ENCODE measurements at places on chromosomes 1 and 21. TPM values are rescaled to one million over a fixed set of nuclear protein-coding genes. Genes with fewer than 3 reads are reported as not detected.

GRCh38 chr1:31708324-31708723 lies 4.5 kb upstream of the COL16A1 start:
- DNase-seq: no peak
- no peak overlapping the region for H3K27ac ChIP-seq
- H3K27me3 ChIP-seq: no peaks in the 10 kb centered on the region
- H3K4me1 ChIP-seq: peaks cover 14% of the 10 kb centered on the region
- H3K4me3 ChIP-seq: no peak overlapping the region
- no peaks in the 10 kb centered on the region for H3K36me3 ChIP-seq

- H3K27me3 ChIP-seq: no peaks in the 10 kb centered on the region
- no peaks in the 10 kb centered on the region for H3K36me3 ChIP-seq
- no peak overlapping the region for H3K4me3 ChIP-seq
- H3K27ac ChIP-seq: no peak overlapping the region
Measured at GRCh38 chr1:174266991-174267612, 107.8 kb downstream of the RABGAP1L start.

GRCh38 chr1:3482378-3482849 lies 27.9 kb downstream of the ARHGEF16 start:
- no peaks in the 10 kb centered on the region for H3K36me3 ChIP-seq
- no peak overlapping the region for H3K27ac ChIP-seq
- H3K4me3 ChIP-seq: no peak overlapping the region
- no peaks in the 10 kb centered on the region for H3K27me3 ChIP-seq
- DNase-seq: peak; percentile 24
- H3K4me1 ChIP-seq: no peaks in the 10 kb centered on the region

DNA sequence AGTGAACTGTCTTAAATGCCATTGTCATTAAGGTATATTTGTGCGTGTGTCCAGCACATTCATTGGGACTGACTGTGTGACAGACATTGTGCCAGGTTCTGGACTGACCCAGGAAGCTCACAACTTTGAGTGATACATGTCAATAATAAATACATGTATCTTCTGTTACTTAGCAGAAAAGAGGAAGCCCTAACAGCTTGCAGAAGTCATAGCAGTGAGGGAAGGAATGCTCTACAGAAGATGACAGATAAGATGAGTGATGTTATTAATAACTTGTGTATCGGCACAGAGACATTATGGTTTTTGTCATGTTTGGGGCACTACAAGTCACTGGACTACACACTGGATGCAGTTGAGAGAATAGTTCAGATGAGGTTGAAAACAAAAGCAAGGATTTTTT lies 1.2 kb upstream of the SRSF11 start:
- peaks cover 21% of the 10 kb centered on the region for H3K4me1 ChIP-seq
- H3K27me3 ChIP-seq: no peaks in the 10 kb centered on the region
- H3K36me3 ChIP-seq: peaks cover 14% of the 10 kb centered on the region
- DNase-seq: no peak

DNA sequence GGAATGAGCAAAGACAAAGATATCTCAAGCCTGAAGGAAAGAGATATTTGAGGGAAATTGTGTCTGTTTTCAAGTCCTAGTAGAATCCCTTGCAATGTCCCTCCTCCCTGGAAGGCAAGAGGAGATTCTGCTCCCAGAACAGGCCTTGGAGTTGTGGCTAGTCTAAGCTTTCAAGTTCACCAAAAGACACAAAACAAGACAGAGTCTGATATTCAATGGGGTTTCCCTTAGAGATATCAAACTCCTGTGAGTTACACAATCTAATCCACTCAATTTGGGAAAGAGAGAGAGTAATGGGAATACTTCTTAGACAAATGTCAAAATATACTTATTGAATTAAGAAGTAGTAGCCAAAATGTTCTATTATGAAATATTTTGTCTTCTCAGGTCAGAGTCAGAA lies 162.8 kb upstream of the ADAMTS5 start:
- H3K27me3 ChIP-seq: no peaks in the 10 kb centered on the region
- H3K4me1 ChIP-seq: no peaks in the 10 kb centered on the region
- H3K36me3 ChIP-seq: no peaks in the 10 kb centered on the region
- H3K4me3 ChIP-seq: no peak overlapping the region
- DNase-seq: no peak

DNA sequence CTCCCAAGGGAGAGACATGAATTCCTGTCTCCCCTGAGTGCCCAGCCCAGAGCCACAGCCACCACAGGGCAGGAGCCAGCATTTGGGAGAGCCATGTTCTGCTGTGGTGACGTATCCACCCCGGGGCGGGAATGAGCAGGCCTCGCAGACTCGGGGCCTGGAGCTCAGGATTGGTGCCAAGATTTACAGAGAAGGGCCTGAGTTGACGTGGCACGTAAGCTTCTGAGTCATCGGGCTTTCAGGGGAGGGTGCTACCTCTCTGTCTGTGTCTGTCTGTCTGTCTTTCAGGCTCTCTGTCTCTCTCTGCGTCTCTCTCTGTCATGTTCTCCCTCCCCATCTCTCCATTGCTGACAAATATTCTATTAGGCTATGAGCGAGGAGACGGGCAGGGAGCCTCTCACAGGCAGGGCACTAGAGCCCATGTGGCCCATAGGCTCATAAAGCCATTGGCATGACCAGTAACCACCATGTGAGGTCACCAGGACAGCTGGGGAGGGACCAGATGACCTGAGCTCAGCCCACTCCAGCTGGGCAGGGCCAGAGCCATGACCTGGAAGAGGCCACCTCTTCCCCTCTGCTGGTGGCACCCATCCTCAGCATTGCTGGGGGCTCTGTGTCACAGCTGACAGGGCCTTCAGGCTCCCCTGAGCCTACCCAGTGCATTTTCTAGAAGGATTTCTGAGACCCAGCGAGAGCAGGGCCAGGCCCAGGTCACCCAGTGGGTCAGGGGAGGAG lies 300.0 kb upstream of the VAMP3 start:
- H3K27me3 ChIP-seq: no peaks in the 10 kb centered on the region
- peak; percentile 90 for DNase-seq
- H3K4me1 ChIP-seq: peaks cover 14% of the 10 kb centered on the region

GRCh38 chr1:152036267-152037216 lies at the start of gene S100A11:
Gene S100A11, minus strand, starts transcription at chr1:152037004. Its CDS starts 89 bp downstream, at chr1:152036915.
- DNase-seq: peak; percentile 73
- H3K4me1 ChIP-seq: peaks cover 21% of the 10 kb centered on the region

Gene ZMYND12
- total RNA-seq: not detected

Gene BATF3
- total RNA-seq: 0.25 TPM

Gene TRIM17
- not detected for total RNA-seq
